ENCODE measurements at places on chromosomes 13 and 19. TPM values are rescaled to one million over a fixed set of nuclear protein-coding genes. Genes with fewer than 3 reads are reported as not detected.

GRCh38 chr13:98429977-98430736, 146.8 kb downstream of the STK24 start:
- DNase-seq: no peak

ZFP14 gene
- 3.3 TPM for total RNA-seq

DNA sequence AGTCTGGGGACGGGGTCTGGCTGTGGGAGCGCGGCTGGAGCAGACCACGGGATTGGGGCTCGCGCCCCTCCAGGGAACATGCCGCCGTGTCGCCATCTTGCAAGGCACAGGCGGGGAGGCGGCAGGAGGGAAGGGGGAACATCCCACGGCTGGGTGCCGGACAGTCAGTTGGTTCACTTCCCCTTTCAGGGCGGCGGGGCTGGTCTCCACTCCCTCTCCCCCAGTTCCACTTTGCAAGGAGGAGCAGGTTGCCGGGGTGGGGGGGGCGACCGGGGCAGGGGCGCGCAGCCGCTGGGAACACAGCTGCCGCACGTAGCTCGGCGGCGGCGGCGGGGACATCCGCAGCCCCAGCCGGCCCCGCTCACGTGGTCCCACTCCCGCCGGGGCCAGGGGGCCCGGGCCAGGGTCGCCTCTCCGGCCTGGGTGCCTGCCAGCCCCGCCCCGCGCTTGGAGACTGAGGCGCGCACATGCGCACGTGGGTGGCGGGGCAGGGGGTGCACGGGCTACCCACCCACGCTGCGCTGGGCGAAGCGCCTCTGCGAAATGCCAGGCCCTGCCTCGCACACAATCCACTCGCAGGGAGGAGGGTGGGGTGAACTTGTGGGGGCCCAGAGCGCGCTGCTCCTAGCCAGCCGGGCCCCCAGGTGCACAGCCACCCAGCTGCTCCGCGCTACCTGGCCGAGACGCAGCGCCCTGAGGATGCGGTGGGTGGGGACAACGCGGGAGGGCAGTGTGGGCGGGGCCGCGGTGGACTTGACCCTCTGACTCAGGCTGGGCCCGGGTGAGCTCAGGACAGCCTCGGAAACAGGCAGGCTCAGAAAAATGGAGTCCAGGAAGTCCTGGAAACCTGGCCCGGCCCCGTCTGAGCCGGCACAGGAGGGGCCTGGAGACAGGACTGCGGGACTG, 6.4 kb downstream of the KLF16 start:
- no peak for DNase-seq

KCNN4 gene
- 29.7 TPM for total RNA-seq

GRCh38 chr19:37635076-37636056, 19.9 kb downstream of the ZFP30 start:
- no peak for DNase-seq

CACNG8 gene
- total RNA-seq: 17.7 TPM

- DNase-seq: no peak
These were observed 33.2 kb upstream of the MEDAG start for GRCh38 chr13:30872685-30873461.

GRCh38 chr13:78402708-78403400, 200.5 kb downstream of the POU4F1 start:
- no peak for DNase-seq

GRCh38 chr19:3274942-3275582, 50.6 kb downstream of the CELF5 start:
- no peak for DNase-seq

LCP1 gene
- 1.5 TPM for total RNA-seq

GRCh38 chr13:99227909-99228688, 27.4 kb downstream of the UBAC2 start:
- no peak for DNase-seq

GRCh38 chr13:72700509-72700908, 26.9 kb downstream of the MZT1 start:
- DNase-seq: no peak

DNA sequence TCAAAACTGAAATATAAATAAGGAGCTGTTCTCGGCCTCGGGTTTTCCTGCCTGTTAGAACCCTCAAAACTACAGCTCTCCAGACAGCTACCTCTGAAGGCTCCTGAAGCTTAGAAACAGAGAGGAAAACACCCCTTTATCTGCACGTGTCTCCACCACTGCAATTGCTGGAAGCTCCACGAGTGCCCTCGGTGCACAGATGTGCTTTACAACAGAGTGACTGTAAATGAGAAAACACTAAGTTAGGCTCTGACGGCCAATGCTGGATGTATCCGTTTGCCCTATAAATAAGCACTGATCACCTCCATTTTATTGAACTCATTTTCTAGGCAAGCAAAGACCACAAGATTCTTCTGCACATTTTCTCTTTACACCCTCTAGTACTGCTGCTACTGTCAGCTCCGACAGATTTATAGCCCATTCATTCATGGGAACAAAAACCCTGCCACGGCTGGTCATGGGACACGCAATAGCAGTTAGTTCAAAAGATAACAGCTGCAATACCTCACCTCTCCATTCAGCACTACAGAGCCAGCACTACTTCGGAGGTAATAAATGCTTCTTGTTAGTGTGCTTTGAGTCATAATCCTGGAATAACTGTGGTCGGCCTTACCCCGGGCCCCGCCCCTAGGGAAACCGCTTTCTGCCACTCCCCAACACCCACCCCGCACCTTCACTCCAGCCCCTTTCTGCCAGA, 241.1 kb upstream of the ZNF507 start:
- DNase-seq: no peak

NRTN gene
- total RNA-seq: 0.80 TPM

- DNase-seq: no peak
These were observed 925.9 kb upstream of the SLITRK6 start for GRCh38 chr13:86725105-86725504.

DNA sequence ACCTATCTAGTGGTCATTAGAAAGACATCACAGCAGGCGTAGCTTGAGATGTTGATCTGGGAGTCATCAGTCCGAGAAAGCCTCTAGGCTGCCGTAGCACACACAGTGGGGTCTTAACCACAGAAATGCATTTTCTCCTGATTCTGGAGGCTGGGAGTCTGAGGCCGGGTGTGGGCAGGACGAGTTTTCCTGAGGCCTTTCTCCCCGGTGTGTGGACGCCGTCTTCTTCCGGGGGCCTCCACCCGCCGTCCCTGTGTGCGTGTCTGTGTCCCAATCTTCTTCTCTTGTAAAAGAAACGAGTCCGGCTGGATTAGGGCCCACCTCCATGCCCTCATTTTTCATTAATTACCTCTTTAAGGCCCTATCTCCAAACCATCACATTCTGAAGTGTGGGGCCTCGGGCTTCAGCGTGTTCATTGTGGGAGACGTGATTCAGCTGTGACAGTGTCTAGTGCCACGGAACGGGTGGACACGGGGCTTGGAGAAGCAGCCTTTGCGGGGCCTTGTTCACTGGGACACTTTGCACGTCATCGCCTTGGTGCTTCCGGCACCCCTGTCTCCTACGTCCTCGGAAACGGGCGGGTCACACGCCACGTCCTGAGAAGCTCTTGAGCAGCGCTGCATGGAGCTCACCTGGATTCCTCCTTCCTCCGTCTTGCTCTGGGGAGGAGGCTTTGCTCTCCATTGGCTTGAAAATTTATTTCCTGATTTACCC, 208.9 kb upstream of the SOX1 start:
- DNase-seq: no peak

FARP1 gene
- 61.9 TPM for total RNA-seq

FCHO1 gene
- 1.1 TPM for total RNA-seq

CD209 gene
- total RNA-seq: not detected

DNA sequence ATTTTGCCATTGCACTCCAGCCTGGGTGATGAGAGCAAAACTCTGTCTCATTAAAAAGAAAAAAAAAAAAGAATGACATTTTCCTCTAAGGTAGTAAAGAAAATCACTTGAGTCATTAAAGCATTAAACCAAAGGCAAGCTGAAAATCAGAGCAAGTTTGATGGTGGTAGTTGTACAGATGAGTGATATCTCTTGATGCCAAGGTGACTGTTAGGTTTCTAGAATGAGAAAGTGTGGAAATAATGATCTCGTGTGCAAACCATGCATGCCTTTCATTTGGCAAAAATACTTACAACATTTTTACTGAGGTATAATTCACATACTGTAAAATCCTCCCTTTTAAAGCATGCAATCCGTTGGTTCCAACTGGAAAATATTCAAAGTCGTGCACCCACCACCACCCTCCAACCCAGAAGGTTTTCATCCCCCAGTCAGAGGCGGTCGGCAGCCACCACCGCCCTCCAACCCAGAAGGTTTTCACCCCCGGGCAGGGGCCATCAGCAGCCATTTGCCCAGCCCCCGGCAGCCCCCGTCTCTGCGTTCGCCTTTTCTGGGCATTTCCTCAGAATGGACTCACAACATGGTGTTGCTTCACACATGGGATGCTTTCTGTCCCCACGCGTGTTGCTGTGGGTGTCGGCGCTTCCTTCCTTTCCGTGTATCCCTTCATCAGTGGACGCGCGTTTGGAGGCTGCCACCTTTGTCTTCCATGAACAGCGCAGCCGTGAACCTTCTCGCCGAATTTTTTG, 90.2 kb downstream of the ATP11A start:
- DNase-seq: no peak

GAPDHS gene
- not detected for total RNA-seq

VSTM2B gene
- not detected for total RNA-seq

- DNase-seq: no peak
These were observed 1215.7 kb upstream of the SLC10A2 start for GRCh38 chr13:104281910-104282309.

FSD1 gene
- total RNA-seq: 12.1 TPM

DNA sequence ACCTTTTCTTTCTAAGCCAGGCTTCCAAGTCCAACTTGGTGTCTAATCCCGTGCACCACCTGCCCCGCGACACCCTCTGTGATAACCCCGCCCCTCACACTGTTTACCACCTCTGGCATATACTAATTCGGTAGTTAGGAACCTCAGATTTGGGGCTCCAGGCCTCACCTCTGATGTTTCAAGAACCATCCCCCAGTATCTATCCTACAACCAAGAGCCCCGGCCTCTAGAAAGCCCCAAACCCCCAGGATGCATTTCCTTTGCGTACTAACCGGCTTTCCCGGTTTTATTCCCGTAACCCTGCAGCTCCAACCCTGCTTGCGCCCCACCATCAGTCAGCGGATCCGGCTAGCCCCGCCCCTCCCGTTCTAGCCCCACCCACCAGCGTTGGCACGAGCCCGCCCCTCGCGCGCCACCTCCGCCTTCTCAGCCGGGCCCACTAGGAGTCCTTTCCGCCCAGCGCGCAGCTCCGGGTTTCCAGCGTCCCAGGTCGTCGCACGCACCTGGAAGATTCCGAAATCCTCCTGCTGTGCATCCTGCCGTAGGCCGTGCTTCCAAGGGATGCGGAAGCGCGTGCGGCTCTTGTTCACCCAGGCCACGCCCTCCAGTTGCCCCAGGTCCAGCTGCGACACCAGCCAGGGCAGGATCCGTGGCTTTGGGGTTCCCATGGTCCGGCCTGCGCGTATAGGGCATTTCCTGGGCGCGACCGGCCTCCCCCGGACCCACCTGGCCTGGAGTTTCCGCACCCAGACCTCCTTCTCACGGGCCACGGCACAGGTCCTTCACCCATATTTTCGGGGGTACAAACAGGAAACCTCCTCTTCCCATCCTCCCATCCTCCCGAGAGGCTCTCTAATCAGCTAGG, 1.3 kb downstream of the IRF3 start:
- no peak for DNase-seq

GRCh38 chr19:41452584-41453275, 9.8 kb downstream of the ERICH4 start:
- no peak for DNase-seq

GPR12 gene
- total RNA-seq: not detected

KLF16 gene
- 79.3 TPM for total RNA-seq

DNA sequence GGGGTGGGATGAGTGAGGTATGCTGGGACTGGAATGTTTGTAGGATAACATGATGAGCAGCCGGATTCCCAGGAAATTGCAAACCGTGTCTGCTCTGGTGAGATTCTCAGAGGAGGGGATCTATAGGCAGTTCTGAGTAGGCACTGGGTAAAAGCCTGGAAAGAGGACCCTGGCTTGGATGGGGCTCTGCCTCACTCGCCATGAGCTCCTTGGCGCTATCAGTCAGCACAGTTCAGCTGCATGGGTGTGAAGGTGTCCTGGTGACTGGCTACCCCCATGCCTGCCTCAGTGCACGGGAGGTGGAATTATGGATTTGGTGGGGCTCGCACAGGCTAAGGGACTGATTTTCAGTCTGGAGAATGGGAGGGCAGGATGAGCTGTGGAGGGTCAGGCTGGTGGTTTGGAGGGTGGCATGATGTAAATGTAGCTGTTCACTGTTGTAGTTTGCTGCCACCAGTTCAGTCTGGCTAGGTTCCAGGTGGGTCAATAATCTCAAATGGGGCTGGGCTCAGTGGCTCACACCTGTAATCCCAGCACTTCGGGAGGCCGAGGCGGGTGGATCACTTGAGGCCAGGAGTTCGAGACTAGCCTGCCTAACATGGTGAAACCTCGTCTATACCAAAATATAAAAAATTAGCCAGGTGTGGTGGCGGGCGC, 9.2 kb upstream of the ZNF627 start:
- no peak for DNase-seq

NLRP5 gene
- total RNA-seq: not detected

LRRC63 gene
- total RNA-seq: 0.15 TPM

- DNase-seq: no peak
These were observed 83.2 kb downstream of the RUBCNL start for GRCh38 chr13:46303742-46304385.

- no peak for DNase-seq
These were observed 29.9 kb downstream of the LAIR2 start for GRCh38 chr19:54532528-54532927.

TMEM150B gene
- total RNA-seq: not detected

- no peak for DNase-seq
These were observed 8.7 kb upstream of the SBNO2 start for GRCh38 chr19:1182727-1183126.

ZNF441 gene
- 2.8 TPM for total RNA-seq

PSG6 gene
- total RNA-seq: not detected

HS6ST3 gene
- 0.13 TPM for total RNA-seq

CALR3 gene
- not detected for total RNA-seq

DNA sequence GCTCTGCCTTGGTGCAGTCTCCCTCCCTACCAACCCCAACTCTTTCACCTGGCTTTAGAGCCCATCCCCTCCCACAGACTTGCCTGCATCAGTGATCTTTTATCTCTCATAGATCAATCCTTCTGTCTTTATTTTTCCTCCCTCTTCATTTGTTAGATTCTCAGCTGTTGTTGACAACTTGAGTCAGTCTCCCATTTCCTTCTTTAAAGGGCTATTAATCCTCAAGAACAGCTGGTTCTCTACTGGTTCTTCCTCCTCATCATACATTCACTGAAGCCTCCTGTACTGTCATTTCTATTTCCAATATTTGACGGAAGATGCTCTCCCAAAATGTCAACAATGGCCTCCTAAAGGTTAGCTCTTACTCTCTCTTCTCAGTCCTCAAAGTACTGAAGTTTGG, 408.2 kb downstream of the TBC1D4 start:
- DNase-seq: no peak

SERPINE3 gene
- not detected for total RNA-seq

PRR36 gene
- total RNA-seq: 3.7 TPM

CERS1 gene
- total RNA-seq: 4.5 TPM

DNA sequence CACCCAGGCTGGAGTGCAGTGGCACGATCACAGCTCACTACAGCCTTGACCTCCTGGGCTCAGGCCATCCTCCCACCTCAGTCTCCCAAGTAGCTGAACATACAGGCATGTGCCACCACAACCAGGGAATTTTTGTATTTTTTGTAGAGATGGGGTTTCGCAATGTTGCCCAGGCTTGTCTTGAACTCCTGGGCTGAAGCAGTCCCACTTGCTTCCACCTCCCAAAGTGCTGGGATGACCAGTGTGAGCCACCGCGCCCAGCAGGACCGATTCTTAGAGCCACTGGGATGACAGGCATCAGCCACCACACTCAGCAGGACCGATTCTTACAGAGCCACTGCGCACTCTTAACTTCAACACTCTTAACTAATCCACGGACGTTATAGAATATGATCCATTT, 54.9 kb upstream of the RANBP3 start:
- no peak for DNase-seq

All from Panc1 (cell line).